ENCODE measurements at places on chromosomes 6 and 20.

GRCh38 chr20:3172126-3172932, 1.0 kb downstream of the LZTS3 start:
- no peak for DNase-seq

- no peak for DNase-seq
These were observed 91.5 kb downstream of the TOX2 start for GRCh38 chr20:44006126-44006525.

DNA sequence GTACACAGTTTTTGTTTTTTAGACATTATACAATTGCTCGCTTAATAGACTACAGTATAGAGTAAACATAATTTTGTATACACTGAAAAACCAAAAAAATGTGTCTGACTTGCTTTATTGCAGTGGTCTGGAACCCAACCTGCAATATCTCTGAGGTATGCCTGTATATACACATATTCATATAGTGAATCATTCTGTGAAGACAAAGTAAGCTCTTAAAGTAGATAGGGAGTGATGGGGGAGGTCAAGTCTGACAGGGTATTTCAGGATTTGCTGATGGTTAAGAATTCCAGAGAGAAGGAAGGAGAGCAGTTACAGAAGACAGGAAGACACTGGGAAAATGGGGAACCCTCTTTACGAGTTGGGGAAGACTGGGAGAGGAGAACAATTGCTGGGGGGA, 417.9 kb downstream of the CD109 start:
- DNase-seq = no peak

DNA sequence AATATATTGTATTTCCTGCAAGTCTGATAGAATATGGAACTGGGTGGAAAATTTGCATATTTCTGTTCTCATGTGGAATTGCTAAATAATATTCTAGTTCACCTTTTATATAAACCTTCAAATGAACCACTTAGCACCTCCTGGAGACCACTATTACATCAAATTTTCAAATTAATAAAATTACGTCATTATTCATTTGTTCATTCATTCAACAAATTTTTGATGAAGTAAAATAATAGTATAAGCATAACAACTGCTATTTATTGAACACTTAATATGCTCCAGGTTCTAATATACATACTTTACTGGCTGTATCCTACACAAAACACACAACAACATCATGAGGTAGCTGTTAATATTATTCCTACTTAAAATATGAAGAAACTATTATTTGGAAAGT, 215.1 kb downstream of the KCNQ5 start:
- no peak for DNase-seq

GRCh38 chr20:2741881-2742280, 49.3 kb downstream of the EBF4 start:
- DNase-seq = no peak

Data from smooth muscle cell of the brain vasculature (primary cell).